ENCODE measurements at places on chromosomes 6 and 20.
A peak's percentile ranks its signal among the peaks of the same experiment; 100 is the strongest.

DNA sequence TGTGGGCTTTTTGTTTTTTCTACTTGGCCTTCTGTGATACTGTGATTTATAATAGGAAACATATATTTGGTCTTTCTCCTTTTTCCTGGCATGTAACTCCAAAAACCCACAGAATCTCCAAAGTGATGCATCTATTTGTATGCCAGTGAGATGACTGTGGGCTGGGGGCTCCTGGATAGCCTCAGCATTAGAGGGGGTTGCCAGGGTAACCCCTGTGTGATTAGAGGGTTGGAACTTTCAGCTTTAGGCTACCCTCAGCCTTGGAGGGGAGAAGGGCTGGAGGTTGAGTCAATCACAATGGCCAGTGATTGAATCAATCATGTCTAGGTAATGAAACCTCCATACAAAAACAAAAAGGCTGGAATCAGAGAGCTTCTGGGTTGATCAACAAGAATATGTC, 10.6 kb upstream of the SFT2D1 start:
- DNase-seq, result no peak

GRCh38 chr6:36714511-36714910, 16.9 kb downstream of the RAB44 start:
- DNase-seq, result no peak

DNA sequence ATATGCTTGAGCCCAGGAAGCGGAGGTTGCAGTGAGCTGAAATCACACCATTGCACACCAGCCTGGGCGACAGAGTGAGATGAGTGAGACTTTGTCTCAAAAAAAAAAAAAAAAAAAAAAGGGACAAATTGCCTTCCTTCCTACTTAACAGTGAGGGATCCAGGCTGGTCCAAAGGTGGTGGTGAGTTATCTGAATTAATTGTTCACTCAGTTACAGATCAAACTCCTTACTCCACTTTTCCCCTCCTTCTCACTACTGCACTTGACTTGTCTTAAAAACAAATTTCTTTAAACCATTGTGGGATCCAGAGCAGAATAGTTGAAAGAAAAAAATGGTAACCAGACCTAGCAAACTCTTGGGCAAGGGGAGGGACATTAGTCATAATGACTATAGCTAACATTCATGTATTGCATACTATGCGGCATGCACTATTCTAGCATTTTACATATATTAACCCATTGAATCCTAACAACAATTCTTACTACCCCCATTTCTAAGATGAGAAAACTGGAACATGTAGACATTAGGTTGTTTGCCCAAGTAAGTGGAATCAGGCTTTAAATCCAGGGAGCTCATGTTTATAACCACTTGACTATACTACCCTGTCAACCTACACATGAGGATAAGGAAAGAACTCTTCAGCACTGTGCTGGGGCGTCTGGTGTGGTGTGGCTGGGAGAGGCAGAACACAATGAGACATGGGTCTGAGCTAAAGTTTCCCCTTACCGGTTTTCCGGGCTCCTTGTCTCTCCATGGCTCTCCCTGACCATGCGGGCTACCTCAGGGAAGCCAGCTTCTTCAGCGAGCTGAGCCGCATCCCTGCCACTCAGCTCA, 1.5 kb downstream of the GPANK1 start:
- DNase-seq, result no peak

DNA sequence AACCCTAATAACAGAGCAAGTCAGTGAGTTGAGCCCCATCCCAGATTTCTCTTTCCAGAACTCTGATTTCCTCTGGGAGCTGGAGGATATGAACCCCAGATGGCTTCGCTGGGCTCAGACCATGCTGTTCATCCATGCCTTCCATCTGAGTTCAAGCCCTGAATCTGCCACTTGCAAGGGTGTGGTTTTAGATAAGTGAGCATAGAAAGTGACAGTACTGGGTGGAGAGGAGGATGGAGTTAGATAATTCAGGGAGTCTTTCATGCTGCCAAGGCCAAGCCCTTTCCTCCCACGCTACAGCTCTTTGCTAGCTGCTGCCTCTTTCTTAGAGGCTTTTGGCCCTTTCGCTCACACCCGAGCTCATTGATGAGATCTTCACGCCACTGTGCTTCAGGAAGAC, 57.2 kb upstream of the MAFB start:
- no peak for DNase-seq

DNA sequence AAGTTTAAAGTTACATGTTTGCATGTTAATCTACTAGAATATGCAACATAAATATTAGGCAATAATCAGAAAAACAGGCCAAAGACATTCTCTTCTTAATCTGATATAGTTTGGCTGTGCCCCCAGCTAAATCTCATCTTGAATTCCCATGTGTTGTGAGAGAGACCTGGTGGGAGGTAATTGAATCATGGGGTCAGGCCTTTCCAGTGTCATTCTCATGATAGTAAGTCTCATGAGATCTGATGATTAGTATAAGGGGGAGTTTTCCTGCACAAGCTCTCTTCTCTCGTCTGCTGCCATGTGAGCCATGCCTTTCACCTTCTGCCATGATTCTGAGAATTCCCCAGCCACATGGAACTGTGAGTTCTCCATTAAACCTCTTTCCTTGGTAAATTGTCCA, 1241.7 kb upstream of the ADGRB3 start:
- no peak for DNase-seq

GRCh38 chr6:117829594-117830319, 77.3 kb upstream of the SLC35F1 start:
- DNase-seq, result peak; percentile 70

- no peak for DNase-seq
Observed at GRCh38 chr20:57753332-57754164, 43.7 kb upstream of the PMEPA1 start.

DNA sequence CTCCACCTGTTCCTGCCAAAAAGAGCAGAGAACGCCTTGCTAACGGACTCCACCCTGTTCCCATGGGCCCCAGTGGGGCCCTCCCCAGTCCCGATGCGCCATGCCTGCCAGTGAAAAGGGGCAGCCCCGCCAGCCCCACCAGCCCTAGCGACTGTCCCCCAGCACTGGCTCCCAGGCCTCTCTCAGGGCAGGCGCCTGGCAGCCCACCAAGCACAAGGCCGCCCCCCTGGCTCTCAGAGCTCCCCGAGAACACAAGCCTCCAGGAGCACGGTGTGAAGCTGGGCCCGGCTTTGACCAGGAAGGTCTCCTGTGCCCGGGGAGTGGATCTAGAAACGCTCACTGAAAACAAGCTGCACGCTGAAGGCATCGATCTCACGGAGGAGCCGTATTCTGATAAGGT, 201.8 kb downstream of the SASH1 start:
- DNase-seq, result no peak

- DNase-seq, result no peak
Observed at GRCh38 chr6:109447878-109448555, 7.5 kb downstream of the SMPD2 start.

- DNase-seq, result no peak
Observed at GRCh38 chr20:64113444-64113775, 6.0 kb upstream of the NPBWR2 start.

- DNase-seq, result no peak
Observed at GRCh38 chr20:22904905-22905304, 130.2 kb upstream of the SSTR4 start.

DNA sequence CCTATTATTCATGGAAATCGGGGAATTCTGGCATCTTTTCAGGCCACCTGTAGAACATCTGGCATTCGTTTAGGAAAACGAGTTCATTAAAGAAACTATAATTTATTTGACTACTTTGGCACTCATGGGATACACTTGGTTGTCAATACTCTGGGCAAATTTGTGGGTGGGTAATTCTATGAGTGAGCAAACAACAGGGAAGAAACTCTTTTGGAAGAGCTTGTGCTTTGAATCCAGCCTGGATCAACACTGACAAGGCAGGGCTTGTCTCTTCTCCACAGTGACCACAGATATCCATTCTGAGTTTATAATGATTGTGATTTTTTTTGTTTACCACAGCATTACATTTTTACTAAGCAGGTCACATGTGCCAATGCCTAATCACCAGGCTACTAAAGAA, 394.7 kb downstream of the THBS2 start:
- no peak for DNase-seq

DNA sequence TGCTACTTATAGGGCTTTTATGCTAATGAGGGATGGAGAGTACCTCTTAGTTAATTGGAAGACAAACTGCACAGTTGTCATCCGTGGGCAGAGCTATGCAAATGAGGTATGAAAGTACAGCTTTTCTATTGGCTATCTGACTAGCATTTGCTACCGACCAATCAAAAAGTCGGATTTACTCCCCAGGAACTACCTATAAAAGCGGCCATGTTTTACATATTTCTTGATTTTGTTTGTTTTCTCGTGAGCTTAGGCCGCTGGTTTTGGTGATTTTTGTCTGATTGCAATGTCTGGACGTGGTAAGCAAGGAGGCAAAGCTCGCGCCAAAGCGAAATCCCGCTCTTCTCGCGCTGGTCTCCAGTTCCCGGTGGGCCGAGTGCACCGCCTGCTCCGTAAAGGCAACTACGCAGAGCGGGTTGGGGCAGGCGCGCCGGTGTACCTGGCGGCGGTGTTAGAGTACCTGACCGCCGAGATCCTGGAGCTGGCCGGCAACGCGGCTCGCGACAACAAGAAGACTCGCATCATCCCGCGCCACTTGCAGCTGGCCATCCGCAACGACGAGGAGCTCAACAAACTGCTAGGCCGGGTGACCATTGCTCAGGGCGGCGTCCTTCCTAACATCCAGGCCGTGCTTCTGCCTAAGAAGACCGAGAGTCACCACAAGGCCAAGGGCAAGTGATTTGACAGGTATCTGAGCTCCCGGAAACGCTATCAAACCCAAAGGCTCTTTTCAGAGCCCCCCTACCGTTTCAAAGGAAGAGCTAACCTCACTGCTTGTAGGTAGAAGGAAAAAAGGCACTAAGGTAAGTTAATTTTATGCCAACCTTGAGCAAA, 36.9 kb downstream of the HFE start:
- peak; percentile 75 for DNase-seq

- no peak for DNase-seq
Observed at GRCh38 chr6:140854318-140854717, 1278.4 kb upstream of the GJE1 start.

DNA sequence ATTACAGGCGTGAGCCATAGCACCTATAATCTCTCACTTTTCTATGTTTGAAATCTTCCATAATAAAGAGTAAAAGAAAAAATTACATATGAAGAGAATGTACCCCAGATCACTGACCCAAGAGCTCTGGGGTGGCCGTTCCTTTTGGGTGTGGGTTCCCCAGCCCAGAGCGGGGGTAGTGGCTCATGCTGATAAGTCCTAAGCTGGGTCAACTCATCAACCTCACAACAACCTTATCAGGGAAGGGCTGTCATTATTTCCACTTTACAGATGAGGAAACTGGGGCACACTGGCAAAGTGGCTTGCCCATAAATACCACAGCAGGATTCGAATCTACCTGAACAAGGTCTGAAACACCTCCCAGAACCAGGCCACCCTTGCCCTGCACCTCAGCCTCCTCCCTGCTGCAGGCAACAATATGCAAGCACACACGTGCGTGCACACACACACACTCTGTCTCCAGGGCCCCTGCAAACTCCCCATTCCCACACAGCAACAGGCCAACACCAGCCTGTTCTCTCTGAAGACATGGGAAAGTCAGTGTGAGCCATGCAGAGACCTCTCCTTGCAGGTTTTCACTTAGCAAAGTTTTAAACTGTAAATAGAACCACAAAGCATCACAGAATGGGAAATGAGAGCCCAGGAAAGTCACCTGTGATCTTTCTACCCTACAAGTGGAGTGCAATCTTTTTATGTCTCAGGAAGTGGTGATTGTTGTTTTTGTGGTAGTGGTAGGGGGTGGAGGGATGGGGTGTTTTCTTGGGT, 27.7 kb downstream of the BFSP1 start:
- no peak for DNase-seq

DNA sequence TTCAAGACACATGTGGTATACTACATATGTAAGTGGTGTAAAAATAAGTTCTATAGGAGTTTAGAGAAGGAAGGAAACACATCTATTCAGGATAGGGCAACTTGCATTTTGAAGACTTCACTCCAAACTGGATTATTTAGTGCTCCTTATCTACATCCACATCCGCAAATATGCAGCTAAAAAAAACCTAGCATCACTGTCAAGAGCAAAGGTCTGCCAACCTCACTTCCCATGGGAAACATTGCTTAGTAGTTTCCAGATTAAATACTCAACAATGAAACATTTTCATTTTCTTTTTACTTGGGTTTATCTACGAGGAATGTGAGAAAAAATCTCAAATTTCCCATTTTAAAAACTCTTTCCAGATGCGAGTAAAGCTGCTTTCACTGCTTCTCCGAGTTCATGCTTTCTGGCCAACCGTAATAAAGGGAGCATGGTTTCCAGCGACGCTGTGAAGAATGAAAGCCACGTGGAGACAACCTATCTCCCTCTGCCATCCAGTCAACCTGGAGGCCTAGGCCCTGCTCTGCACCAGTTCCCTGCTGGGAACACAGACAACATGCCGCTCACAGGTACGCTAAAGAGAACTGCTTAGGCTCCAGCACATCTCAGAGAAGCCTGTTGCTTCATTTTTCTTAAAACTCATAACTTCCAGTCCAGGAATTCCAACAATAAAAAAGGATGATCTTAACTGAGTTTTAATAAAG, 48.2 kb downstream of the RFX6 start:
- no peak for DNase-seq

- DNase-seq, result no peak
Observed at GRCh38 chr6:49557177-49557576, 6.7 kb downstream of the C6orf141 start.

GRCh38 chr6:35139924-35140638, 1.1 kb downstream of the TCP11 start:
- peak; percentile 39 for DNase-seq

DNA sequence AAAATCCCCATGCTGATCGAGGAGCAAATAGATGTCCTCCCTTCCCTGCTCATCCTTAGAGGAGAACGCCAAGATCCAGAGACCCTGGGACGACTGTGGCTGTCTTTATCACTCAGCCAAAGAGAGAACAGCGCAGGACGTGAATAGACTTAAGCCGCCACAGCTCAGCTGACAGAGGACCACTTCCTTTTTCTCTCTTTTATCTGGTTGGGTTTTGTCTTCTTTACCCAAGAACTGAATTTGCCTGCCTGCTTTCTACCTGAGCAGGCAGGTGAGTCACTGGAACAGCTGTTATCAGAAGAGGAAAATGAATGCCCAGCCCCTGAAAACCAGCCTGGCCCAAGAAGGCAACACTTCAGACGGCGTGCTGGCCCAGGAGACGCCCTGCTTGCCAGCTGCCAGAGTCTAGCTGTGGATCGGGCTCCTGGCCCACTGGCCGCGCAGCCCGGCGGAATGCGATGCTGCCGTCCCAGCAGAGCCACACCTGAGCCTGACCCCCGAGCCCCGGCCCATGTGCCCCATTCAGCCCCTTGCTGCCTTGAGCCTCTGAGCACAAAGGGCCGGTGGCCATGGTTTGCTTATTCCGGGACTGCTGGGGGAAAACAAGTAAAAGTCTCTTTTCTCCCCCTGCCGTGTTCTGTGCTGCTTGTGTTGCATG, 82.1 kb downstream of the TCP11 start:
- no peak for DNase-seq

GRCh38 chr20:22866812-22867341, 168.2 kb upstream of the SSTR4 start:
- no peak for DNase-seq

- no peak for DNase-seq
Observed at GRCh38 chr6:4351520-4352321, 216.3 kb upstream of the ECI2 start.

DNA sequence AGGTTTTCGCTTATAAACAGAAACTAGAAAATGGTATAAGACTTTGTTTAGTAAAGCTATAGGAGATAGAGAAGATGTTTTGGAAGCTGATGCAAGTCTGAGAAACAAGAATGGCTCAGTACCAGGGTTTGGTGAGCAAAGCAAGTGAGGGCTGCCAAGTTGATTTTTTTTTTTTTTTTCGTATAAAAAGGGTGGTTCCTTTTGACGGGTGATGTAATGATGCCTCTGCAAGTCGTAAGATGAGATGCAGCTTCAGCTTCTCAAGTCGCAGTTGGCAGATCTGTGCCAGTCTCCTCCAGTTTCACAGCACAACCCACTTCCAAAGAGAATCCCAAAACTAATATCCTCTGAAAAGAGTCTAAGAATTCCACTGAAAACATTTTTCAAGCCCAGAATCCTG, 252.8 kb upstream of the CDH4 start:
- no peak for DNase-seq
